ENCODE measurements at places on chromosomes 11 and 22.

DNA sequence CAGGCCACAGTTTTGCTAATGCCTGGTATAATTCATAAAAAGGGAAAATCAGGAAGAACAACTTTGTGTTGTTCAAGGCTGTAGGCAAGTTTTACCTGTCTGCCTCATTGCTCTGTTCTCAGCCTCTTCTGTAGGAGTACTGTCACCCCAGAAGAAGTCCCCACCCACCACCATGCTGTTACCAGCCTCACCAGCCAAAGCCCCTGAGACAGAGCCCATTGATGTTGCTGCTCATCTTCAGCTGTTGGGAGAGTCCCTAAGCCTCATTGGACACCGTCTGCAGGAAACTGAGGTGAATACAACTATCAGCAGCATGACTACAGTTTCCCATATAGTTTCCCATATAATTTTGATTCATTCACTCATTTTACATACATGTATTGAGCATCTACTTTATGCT is 11.6 kb upstream of the TOM1 start:
- no peak for DNase-seq

DNA sequence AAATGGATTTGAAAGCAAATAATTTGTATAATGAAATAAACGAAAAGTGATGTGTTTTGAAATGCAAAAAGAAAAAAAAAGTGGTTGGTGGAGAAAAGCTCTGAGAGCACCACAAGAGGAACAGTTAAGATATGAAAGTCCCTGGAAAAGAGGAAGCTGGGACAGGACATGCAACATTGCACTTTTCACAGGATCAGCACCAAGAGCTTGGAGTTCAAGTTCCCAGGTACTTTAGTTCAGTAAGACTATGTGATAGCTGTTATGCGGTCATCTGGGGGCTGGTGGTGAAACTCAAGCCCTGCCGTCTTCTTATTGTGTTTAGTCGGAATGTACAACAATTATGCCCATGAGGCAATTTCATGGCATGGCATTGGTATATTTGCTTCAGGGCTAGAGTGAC is 17.1 kb upstream of the MS4A4A start:
- DNase-seq = no peak

DNA sequence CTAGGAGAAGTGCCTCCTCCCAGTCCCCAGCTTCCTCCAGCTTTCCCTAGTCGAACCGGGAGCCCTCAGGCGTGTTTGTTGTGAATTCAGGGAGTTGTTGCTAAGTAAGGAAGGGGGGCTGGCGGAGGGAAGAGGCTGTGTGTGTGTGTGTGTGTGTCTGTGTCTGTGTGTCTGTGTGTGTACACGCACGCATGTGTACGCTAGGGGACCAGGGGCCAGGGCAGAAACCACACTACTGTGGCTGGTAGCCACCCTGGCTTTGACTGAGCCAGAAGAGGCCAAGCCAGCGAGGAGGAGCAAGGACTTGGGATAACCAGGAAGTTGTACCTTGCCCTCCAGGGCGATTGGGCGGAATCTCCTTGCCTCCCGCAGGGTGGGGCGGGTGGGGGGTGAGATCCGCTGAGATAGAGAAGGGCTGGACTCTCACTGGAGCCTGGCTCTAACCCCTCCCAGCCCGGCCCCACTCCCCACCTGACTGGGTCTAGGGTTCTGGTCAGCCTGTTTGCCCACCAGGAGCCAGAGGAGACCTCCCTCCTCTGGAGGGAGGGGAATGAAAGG is 7.5 kb downstream of the BCL9L start:
- peak; percentile 68 for DNase-seq

GRCh38 chr22:17237038-17237668 is 17.9 kb upstream of the ADA2 start:
- no peak for DNase-seq

GRCh38 chr11:34215806-34216453 is 110.5 kb downstream of the NAT10 start:
- DNase-seq = no peak

GRCh38 chr11:123429913-123430720 is at the start of gene GRAMD1B:
GRAMD1B (plus strand) TSS chr11:123430269; CDS start chr11:123430793, 524 bp downstream.
- peak; percentile 40 for DNase-seq

DNA sequence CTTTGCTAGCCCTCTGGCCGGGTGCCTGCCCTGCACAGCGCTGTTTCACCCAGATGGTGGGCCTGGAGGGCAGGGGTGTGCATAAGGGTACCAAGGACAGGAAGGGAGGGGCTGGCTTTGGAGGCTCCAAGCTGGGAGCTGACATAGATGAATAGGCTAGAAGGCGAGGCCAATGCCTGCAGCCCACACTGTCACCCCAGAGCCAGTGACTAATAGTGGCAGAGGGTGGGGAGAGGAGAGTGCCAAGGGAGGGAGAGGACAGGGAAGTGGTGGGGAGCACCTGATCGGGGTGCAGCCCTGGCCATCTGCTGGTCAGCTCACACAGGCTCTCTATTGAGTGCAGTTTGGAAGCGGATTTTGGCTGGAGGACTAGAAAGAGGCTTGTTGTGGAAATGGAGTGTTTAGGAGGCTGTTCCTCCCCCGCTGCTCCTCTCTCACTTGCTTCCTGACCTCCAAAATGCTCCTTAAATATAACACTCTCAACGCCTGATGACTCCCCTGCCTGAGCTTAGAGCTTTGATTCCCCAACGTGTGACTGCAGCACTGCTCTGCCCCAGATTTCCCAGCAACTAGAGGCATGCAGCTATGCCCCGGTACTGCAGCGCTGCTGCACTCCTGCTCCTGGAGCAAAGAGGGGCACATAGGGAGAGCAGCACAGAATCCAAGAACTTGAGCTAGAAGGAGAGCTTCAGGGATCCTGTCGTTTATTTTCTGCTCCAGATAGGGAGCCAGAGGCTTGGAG is 89.2 kb downstream of the GRAMD1B start:
- DNase-seq = no peak

- DNase-seq = no peak
These were observed 51.6 kb downstream of the DGCR2 start for GRCh38 chr22:19070397-19071169.

GRCh38 chr11:67022961-67023956 is at the start of gene SYT12:
SYT12 (plus strand) TSS chr11:67023134; CDS start chr11:67030145, 7,011 bp downstream.
- no peak for DNase-seq

- DNase-seq = no peak
These were observed 61.8 kb upstream of the WNT7B start for GRCh38 chr22:46038516-46039430.

DNA sequence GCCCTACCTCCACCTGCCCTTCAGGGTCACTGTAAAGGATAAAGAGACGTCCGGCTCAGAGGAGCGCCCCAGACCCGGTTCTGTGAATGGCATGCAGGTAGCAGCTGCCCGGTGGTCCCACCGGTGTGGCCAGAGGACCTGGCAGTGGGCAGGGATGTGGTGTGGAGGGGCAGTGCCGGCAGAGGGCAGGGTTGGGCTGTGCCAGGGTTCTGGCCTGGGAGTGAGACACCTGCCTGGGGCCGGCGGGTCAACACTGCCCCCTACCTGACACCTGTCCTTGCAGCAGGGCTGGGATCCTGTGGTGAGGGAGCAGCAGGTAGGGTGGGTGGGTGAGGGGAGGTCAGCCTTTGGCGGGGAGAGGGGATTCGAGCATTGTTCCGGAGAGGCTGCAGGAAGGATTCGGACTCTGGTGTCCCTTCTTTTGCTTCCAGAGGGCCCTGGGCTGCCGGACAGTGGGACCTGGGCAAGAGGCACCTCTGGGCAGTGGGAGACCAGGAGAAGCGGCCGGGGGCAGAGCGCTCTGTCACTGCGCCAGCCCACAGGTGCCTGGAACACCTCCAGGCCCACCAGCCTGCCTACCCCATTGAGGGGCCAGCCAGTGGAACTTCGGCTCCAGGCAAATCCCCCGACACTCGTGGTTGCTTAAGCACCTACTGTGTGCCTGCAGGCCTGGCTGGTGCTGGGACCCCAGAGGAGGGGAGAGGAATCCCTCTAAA is 1.6 kb upstream of the PHLDA2 start:
- DNase-seq = peak; percentile 85

- peak; percentile 36 for DNase-seq
These were observed 92.9 kb upstream of the USP47 start for GRCh38 chr11:11748706-11749365.

DNA sequence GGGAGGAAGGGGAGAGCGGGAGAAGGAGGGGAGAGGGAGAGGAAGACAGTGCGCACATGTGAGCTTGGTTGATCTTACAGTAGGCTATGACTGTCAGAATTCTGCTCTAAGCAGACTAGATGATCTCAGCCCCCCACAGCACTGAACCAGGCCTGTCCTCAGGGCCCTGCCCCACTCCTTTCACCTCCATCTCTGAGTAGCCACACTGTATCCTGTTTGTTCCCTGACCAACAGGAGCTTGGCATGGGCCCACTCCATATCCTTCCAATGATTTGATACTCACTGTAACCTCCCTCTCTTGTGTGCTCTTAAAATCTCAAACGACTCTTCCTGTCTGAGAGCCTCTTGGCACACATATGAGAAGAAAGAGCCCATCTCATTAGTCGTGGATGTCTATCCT is 86.1 kb upstream of the PARVA start:
- DNase-seq = no peak

- peak; percentile 10 for DNase-seq
These were observed 118.6 kb downstream of the HIPK3 start for GRCh38 chr11:33375688-33376311.

GRCh38 chr11:63663809-63664208 is 7.4 kb downstream of the ATL3 start:
- DNase-seq = peak; percentile 75

GRCh38 chr11:67284811-67285540 is 4.1 kb upstream of the ANKRD13D start:
- DNase-seq = no peak

DNA sequence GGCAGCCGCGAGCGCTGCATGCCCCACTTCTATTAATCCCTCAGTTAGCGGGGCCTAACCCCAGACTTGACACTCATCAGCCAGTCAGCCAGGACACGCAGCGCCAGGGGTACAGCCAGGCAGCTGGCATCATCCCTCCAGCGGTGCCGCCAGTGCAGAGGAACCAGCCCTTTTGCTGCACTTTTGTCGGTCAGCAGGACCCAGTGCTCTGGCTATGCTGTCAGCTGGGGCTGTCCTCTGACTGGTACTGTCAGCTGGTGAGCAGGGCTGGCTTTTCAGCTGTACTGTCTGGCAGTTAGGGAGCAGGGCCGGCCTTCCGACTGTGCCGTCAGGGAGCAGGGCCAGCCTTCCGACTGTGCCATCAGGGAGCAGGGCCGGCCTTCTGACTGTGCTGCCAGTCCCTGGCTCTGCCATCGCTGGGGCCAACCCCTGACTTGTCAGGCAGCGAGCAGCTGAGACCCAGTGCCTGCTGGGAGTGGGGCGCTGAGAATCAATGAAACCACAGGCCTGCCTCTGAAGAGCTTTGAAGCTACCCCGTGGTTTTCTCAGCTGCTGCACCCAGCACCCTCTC is 115.4 kb downstream of the KIAA1671 start:
- no peak for DNase-seq

DNA sequence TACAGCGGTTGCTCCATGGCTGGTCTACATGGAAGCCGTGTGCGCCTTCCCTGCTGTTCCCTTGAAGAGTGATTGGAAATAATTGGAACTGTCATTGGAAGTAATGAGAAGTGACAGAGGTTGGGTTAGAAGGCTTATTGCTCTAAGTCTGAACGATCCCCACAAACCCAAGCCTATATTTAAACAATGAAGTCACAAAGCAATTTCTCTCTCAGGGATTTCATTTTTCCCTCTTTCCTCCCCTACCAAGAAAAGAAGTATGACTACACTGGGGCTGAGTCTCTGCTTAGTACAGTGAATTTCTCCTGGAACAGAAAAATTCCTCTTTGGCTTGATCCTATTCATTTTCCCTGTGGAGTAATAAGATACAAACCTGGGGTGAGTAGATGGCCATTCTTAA is 7.8 kb downstream of the CLMP start:
- DNase-seq = no peak

GRCh38 chr11:122267602-122268001 is 151.6 kb upstream of the BLID start:
- no peak for DNase-seq

DNA sequence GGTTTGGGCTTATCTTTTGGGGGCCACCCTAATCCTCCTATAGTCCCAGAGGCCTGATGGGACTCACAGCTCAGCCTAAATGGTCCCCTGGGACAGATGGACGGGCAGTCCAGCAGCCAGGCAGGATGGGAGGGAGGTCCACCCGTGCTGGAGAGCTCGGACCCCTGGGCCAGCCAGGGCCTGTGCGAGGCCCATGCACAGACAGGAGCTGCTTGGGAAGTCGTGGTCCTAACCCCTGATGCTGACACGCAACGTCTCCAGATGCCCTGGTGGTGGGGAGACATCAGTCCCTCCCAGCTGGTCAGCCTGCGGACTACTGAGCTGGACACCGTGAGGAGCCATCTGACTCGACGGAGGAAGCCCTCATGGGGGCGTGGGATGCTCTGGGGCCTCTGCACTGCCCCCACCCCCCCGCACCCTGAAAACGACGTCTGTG is 31.2 kb upstream of the MUC5AC start:
- no peak for DNase-seq

DNA sequence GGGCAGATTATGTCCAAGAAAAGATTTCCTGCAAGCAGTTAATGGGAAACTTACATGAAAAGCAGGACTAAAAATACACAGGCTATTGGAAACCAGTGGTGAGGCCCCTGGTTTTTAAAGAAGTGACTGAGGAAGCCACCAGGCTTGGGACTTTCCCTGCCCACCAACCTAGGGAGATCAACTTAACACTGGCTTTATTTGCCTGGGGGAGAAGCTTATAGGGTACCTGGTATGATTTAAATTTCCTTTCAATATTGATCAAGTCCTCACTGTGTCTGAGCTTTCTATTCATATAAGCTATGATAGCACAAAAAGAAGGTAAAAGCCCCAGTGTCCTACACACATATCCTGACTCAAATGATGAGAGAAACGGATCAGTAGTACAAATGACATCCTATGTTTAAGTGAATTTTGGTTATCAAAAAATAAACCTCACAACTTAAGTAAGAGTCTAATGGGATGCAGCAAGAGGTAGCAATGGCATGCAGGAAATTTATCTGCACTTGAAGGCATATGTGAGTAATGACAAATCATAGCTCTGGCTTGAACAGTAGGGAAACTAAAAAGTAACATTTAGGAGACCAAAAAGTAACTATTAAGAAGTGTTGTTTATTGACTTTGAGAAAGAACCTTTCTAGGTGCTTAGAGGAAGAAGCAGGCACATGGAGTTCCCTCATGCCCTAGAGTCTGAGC is 85.3 kb downstream of the GAB2 start:
- DNase-seq = no peak

DNA sequence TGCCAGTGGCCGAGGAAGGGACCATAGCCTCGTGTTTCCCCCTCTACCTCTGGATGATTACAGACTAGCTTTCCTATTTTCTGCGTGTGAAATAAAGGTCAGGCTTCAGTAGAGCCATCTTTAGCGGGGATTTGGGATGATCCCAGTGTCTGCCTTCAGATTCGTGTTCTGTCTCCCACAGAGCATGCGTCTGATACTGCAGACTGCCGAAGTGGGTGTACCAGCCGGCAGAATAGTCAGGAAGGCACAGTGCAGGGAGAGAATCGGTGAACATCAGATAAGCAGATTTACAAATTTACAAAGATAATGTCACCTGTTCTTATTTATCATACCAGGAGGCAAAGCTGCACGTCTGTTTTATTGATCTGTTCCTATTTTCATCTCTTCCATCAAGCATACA is 11.1 kb downstream of the CTTN start:
- DNase-seq = no peak

GRCh38 chr22:35930933-35931332 is 97.7 kb downstream of the RBFOX2 start:
- peak; percentile 34 for DNase-seq

GRCh38 chr11:130561441-130561881 is 113.0 kb downstream of the ADAMTS15 start:
- no peak for DNase-seq

Data from RWPE1 (cell line).